ENCODE measurements at places on chromosomes 13 and 19. TPM values are rescaled to one million over a fixed set of nuclear protein-coding genes. Genes with fewer than 3 reads are reported as not detected.

IL17D gene
- total RNA-seq = not detected

- DNase-seq = no peak
- H3K36me3 ChIP-seq = no peaks in the 10 kb centered on the region
- no peak overlapping the region for H3K4me3 ChIP-seq
- H3K27me3 ChIP-seq = no peaks in the 10 kb centered on the region
- H3K27ac ChIP-seq = no peak overlapping the region
- H3K4me1 ChIP-seq = no peaks in the 10 kb centered on the region
Observed at GRCh38 chr19:21691661-21692060, 75.7 kb downstream of the ZNF100 start.

FXYD3 gene
- total RNA-seq = 3,919 TPM

IGFL1 gene
- not detected for total RNA-seq

DNA sequence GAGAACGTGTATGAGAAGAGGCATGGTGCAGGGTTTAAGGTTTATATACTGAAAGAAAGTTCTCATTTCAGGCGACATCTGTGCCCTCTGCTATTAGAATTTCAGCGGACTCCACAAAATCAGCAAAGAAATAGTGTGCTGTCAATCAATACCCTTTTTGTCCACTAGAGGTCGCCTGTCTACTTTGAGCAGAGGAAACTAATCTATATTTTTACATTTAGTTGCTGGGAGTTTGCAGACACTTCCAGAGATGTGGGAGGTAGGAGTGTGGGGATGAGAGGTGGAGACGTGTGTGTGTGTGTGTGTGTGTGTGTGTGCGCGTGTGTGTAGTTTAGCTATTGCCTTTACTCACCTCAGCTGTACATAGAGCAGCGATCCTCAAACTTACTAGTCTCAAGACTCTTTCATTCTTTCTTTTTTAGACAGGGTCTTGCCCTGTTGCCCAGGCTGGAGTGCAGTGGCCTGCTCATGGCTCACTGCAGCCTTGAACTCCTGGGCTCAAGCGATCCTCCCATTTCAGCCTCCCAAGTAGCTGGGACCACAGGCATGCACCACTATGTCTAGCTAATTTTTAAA, 9.7 kb downstream of the INAFM1 start:
- H3K36me3 ChIP-seq = no peaks in the 10 kb centered on the region
- no peak overlapping the region for H3K4me3 ChIP-seq
- H3K27me3 ChIP-seq = no peaks in the 10 kb centered on the region

DNA sequence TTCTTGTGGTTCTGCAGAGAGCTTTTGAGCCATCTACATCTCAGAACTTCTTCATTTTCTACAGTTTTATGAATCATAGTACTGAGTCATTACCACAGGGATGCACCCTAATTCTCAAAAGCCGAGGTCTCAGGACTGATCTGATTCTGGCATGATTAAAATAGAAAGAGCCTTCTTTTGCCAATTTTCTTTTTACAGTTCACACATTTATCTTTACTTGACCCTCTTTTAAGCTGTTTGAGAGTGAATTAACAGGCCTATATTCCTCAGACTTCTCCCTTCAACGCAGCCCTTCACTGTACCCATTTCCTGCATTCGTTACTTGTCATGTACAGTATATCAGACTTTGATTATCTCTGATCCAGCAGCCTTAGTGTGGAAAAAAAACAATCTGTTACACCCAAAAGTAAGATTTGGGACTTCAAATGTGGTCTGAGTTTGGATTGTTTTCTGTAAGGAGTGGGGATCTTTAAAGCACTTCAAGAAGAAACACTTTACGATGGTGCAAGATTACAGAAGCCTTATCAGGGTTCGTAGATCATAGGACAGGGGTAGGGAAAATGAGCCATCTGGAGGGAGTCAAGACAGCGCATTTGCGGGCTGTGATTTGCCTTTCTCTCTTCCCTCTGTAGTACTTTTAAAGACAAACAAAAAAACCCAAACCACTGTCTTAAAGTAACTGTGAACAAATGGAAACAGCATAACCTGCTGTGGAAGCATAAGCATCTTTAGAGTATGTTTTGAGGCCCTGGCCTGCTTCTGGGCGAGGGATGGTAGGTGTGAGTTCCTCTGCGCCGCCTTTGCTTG, 15.3 kb upstream of the GPR183 start:
- peak overlapping the region; percentile 64 for H3K27ac ChIP-seq
- no peak overlapping the region for H3K4me3 ChIP-seq
- no peaks in the 10 kb centered on the region for H3K27me3 ChIP-seq

- H3K27ac ChIP-seq = no peak overlapping the region
- no peaks in the 10 kb centered on the region for H3K36me3 ChIP-seq
- no peak overlapping the region for H3K4me3 ChIP-seq
- H3K4me1 ChIP-seq = peaks cover 3% of the 10 kb centered on the region
- DNase-seq = no peak
Observed at GRCh38 chr13:42388326-42388725, 116.4 kb downstream of the AKAP11 start.

- peak overlapping the region; percentile 15 for H3K27ac ChIP-seq
- H3K4me1 ChIP-seq = peaks cover 31% of the 10 kb centered on the region
- no peaks in the 10 kb centered on the region for H3K36me3 ChIP-seq
- DNase-seq = no peak
- no peaks in the 10 kb centered on the region for H3K27me3 ChIP-seq
- H3K4me3 ChIP-seq = no peak overlapping the region
Observed at GRCh38 chr13:40597735-40598365, 68.6 kb downstream of the FOXO1 start.

- H3K27ac ChIP-seq = no peak overlapping the region
- H3K4me1 ChIP-seq = no peaks in the 10 kb centered on the region
- H3K36me3 ChIP-seq = no peaks in the 10 kb centered on the region
Observed at GRCh38 chr19:19634516-19635312, 6.7 kb upstream of the LPAR2 start.

ERICH6B gene
- total RNA-seq = not detected

OSCAR gene
- total RNA-seq = 0.27 TPM

CGB5 gene
- total RNA-seq = not detected

TLE6 gene
- not detected for total RNA-seq

GRCh38 chr13:32045982-32046785, 14.6 kb downstream of the FRY start:
- H3K4me3 ChIP-seq = no peak overlapping the region
- peak overlapping the region; percentile 5 for H3K27ac ChIP-seq
- no peak for DNase-seq

CLEC11A gene
- 2.6 TPM for total RNA-seq

DNA sequence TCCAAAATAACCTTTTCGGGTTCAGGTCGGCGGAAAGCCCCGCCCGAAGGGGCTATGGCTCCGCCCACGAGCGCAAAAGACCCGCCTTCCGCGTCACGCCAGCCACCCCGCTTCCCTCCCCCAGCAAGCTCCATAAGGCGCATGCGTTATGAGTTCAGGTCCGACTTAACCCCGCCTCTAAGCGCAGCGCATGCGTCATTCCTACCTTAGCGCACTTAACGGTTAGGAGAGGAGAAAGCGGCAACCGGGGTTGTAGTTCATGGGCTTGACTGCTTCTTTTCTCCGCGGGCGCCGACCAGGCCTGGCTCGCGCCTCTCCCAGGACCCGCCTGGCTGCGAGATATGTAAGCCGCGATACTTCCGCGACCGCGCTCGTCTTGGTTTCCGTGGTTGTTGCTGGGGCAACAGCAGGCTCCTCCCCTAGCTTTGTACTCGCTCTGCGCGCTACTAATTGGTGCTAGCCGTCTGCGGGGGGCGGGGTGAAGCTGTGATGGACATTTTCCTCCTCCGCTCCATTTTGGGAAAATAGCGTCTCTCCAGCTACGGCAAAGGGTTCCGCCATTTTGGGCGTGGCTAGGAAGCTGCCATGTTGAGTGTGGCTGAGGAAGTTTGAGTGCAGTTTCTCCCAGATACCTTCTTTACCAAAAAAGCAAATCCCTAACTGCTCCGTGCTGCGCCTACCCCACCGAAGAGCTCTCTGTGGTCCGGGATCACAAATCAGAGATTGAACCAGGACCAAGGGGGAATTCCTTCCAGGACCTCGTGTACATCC, at the start of gene B9D2:
Gene B9D2, minus strand, starts transcription at position 397 of the 771 bp plus-strand sequence. CDS start 630 bp downstream, outside the sequence.
- H3K27me3 ChIP-seq = no peaks in the 10 kb centered on the region
- H3K4me3 ChIP-seq = peak within 1 kb of the TSS; percentile 60
- peak; percentile 99 for DNase-seq
- H3K27ac ChIP-seq = peak within 1 kb of the TSS; percentile 99
- H3K36me3 ChIP-seq = no peaks in the 10 kb centered on the region

CACNG7 gene
- total RNA-seq = not detected

DNA sequence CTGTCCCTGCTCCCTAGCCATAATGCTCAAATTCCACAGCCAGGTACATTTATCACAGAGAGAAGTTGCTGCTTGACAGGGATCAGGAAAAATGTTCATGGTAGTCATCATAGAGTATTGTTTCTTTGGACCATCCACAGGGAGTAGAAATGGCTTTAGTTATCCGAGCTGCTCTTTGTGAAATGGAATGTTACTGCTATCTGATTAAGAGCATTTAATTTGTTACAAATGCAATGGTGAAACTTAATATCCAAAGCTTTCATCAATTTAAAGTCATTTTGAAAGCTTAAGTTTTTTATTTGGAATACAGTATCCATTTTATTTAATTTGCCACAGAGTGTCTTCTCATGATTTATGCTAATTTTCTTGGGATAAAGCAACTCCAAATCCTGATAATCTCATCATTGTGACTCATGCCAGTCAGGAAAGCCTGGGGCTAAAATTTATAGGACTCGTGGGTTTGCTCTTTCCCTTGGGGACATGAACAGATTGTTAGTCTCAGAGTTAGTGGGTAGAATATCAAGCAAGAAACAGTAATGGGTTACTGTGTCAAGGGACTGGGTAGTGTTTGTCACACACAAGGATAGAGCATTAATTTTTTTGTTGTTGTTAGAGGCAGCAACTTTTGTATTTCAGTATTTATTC, 59.8 kb downstream of the SCEL start:
- H3K27ac ChIP-seq = no peak overlapping the region
- H3K4me3 ChIP-seq = no peak overlapping the region
- DNase-seq = no peak

ZMYM5 gene
- total RNA-seq = 17.3 TPM

CEP89 gene
- total RNA-seq = 39.6 TPM

GRCh38 chr13:71659404-71659803, 207.6 kb downstream of the DACH1 start:
- no peaks in the 10 kb centered on the region for H3K4me1 ChIP-seq
- no peaks in the 10 kb centered on the region for H3K27me3 ChIP-seq
- no peak overlapping the region for H3K27ac ChIP-seq

SYNGR4 gene
- not detected for total RNA-seq

ERCC5 gene
- total RNA-seq = 64.4 TPM

LILRA2 gene
- 1.5 TPM for total RNA-seq

DNA sequence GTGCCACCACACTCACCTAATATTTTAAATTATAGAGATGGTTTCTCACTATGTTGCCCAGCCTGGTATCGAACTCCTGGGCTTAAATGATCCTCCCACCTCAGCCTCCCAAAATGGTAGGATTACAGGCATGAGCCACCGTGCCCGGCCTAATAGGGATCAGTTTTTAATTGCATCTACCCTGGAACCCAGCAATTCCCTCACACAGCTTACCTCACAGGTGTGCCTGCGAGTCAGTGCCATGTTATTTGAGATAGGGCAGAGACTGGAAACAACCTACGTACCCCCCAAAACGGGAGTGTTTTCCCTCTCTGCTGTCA, 14.3 kb downstream of the MAP2K2 start:
- no peaks in the 10 kb centered on the region for H3K27me3 ChIP-seq
- H3K4me1 ChIP-seq = peaks cover 4% of the 10 kb centered on the region
- H3K4me3 ChIP-seq = no peak overlapping the region
- no peak for DNase-seq

UBL3 gene
- 67.2 TPM for total RNA-seq

NCCRP1 gene
- not detected for total RNA-seq

DNA sequence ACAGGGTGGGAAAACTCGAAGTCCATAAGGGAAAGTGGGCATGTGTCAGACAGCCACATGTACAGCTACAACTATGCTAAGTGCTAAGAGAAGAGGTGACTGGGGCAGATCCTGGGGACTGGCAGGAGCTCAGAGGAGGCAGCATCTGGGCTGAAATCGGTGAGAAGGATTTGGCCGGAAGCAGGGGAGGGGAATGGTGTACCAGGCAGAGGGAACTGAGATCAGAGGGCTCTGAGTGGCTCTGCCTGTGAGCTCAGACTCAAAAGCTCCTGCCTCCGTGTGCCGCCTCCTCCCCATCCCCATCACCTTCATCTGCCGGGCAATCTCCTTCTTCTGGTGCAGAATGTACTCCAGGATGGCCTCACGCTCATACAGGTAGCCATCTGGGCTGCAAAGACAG, 21.8 kb downstream of the NOSIP start:
- H3K4me3 ChIP-seq = no peak overlapping the region
- peaks cover 70% of the 10 kb centered on the region for H3K4me1 ChIP-seq
- H3K27me3 ChIP-seq = no peaks in the 10 kb centered on the region
- no peaks in the 10 kb centered on the region for H3K36me3 ChIP-seq

C19orf81 gene
- total RNA-seq = not detected

PTPRH gene
- 77.8 TPM for total RNA-seq

GRCh38 chr19:16425993-16426392, 45.8 kb downstream of the EPS15L1 start:
- H3K4me3 ChIP-seq = no peak overlapping the region
- no peak overlapping the region for H3K27ac ChIP-seq
- DNase-seq = no peak
- no peaks in the 10 kb centered on the region for H3K27me3 ChIP-seq

DNA sequence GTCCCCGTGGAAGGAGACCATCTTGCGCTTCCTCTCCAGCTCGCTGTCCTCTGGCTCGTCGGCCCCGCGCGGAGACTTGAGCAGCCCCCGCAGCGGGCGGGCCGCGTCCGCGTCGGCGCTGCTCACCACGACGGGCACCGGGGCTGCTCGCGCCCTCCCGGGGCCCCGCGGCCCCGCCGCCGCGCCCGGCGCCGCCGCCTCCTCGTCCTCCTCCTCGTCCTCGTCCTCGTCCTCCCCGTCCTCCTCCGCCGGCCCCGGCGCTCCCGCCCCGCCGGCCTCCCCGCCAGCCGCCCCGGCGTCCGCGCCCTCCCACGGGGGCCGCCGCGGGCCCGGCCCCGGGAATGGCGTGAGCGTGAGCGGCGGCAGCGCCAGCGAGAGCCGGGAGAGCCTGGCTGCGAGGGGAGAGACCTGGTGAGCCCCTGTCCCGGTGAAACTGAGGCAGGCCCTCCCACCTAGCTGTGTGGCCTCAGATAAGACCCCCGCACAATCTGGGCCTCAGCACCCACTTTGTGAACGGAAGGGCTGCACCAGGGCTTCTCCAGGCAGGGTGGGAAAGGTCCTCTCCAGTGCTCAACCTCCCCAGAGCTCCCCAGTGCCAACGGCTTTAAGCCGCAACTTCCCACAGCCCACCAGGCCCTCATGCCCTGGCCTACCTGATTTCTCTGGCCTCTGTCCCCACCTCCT, 17.8 kb downstream of the LMTK3 start:
- no peak overlapping the region for H3K4me3 ChIP-seq
- no peaks in the 10 kb centered on the region for H3K36me3 ChIP-seq
- peaks cover 32% of the 10 kb centered on the region for H3K4me1 ChIP-seq
- H3K27me3 ChIP-seq = peaks cover 28% of the 10 kb centered on the region
- H3K27ac ChIP-seq = peak overlapping the region; percentile 68

DHRS12 gene
- total RNA-seq = 17.8 TPM

GRCh38 chr19:28456252-28456651, 756.7 kb downstream of the UQCRFS1 start:
- H3K27me3 ChIP-seq = no peaks in the 10 kb centered on the region
- H3K36me3 ChIP-seq = no peaks in the 10 kb centered on the region
- no peak overlapping the region for H3K4me3 ChIP-seq
- DNase-seq = no peak
- H3K27ac ChIP-seq = no peak overlapping the region

LHFPL6 gene
- 6.4 TPM for total RNA-seq
